Astrocyte of the cerebellum (primary cell): ENCODE measurements at places on chromosomes 3 and 15.

DNA sequence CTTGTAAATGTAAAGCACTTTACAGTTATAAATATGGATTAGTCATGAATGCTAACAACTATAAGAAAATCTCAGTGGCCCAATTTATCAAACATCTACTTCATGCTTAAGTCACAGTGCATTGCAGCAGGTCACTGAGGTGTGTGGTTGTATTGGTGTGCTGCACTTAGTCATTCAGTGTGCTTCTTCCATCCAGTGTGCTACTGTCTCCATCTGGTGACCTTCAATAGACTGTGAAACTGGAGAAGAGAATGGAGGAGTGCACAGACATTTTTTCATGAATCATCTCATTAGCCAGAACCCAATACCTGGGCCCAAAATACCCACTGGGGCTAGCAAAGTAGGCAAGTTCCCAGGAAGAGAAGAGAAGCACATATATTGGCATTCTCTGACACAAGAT, 199.6 kb downstream of the SHOX2 start:
- DNase-seq, result no peak

DNA sequence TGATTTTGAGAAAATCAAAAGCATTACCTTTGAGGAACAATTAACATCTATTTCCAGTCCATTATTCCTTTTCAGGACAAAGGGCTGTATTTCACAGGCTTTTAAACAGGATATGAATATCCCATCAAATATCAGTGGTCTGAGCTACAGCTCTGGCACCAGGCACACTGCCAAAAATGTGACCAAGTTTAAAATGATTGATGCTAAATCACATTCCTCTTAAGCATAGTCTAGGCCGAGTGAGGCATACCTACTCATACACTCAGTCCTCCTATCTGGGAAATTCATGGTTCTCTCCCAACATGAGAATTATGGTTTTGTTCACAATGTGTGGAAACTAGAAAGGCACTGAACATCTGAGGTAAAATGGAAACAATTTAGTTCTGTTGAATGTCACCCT, 683.5 kb downstream of the TUSC7 start:
- DNase-seq, result no peak

DNA sequence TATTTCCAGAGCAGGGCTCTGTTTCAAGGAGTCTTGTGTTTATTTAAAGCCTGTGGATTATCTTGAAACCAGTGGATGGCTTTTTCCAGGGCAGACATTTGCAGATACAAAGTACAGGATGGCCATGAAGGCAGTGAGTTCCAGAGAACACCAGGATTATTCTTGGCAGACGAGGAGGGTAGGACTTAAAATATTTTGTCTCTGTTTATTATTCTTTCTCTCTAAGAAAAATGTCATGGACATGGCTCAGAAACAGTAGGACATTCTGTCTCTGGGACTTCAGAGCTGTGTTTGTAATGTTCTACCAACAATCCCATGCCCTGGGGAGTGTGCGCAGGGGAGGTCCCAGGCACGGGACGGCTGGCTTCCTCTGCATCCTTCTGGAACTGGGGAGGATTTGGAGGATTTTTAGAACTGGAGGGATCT, 125.9 kb downstream of the ATP10A start:
- no peak for DNase-seq

GRCh38 chr3:144586382-144586781, 614.8 kb downstream of the DIPK2A start:
- DNase-seq, result no peak

DNA sequence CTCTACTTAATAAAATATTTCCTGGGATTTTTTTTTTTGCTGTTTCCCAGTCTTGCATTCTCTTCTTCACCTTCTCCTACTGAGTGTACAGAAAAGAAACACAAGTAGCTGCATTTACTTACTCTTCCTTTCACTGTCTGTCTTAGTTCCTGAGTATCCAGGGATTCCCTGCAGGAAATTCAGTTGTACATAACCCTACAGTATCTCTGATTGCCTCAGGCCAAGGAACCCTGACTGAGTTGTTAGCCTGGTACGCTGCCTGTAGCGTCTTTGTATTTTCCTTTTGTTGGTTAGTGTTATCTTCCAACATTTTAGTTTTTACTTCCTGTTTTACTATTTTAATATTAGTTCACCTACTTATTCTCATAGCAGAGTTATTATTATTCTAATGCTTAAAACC, 142.5 kb upstream of the ROBO1 start:
- DNase-seq, result no peak

- DNase-seq, result no peak
These were observed 12.8 kb downstream of the PCSK6 start for GRCh38 chr15:101476756-101477155.

GRCh38 chr15:93826790-93827189, 404.6 kb upstream of the MCTP2 start:
- DNase-seq, result no peak

DNA sequence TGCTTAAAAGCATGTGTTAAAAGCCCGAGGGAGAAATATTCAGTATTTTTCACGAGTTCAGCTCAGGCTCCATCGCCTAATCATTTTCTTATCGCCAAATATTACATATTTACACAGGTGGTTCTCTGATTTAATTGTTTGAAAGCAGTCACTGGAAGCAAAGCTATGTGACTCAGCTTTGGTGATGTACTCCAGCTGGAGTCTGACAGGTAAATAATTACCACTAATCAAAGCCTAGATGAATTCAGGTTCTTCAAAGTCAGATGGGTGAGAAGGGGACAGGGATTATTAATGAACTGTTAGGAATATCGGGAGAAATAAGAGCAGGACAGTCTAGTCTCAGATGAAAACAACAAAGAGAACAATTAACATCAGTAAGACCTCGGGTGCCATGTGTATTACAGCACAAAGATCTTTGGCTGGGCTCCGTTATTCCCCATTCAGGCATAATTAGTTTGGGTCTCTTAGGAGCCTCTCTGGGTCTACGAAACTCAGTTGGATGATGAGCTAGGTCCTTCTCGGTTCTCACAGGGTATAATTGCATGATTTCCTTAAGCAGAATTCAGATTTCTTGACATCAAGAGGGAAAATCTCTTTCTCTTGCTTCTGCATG, 331.7 kb upstream of the ADAMTS9 start:
- no peak for DNase-seq

- no peak for DNase-seq
These were observed 59.1 kb upstream of the NEDD4 start for GRCh38 chr15:56052395-56053045.

GRCh38 chr15:65094294-65094995, 17.9 kb downstream of the KBTBD13 start:
- no peak for DNase-seq

- no peak for DNase-seq
These were observed 49.9 kb downstream of the ALDH1A2 start for GRCh38 chr15:58015565-58015964.
